Hippocampal formation (tissue), 2 donors: ENCODE measurements at places on chromosomes 1 and 21.

DNA sequence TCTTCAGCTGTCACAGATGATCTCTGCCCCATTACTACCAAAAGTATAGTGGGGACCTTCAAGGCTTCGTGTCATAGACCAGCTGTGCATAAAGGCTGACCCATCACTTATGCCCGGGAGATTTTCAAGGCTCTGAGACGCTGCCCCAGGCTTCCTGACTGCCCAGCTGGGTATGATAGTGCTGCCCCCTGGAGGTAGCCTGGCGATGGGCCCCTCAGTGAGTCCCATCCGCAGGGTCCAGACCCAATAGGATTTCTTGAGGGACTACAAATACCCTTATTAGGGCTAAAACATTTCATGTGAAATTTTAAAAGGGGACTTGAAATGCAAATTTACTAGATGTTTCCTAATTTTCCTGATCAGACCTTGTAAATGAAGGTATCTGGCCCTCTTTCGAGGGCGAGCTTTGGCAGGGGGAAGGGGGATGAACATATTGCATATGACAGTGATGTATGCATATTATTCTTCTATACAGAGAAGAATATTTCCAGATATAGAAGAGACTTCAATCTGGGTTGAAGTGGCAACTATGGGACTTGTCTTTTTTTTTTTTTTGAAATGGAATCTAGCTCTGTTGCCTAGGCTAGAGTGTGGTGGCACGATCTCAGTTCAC is 11.7 kb upstream of the FCMR start:
- no peak for DNase-seq

DNA sequence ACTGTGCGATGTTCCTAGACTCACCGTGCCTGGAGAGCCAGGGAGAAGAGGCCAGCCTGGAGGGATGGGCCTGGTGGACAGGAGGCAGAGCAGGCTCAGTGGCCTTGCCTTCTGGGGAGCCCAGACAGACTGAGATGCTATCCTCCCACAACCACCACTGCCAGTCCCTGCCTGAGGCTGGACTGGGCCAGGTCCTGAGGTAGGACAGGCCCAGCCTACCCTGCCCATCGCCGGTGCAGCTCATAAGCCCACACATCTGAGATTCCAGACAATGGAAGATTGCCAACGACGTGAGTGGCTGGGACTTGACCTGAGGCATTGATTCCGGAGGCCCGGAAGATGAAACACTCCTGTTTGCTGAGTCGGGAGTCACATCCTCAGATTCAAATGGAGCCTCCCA is 5.8 kb downstream of the CLEC20A start:
- no peak for DNase-seq

GRCh38 chr21:43864962-43865539 is at the start of gene AGPAT3:
Gene AGPAT3 (plus strand): TSS chr21:43865223. CDS start chr21:43959682, 94,459 bp downstream.
- DNase-seq: no peak

GRCh38 chr21:45041984-45042663 is 32.3 kb upstream of the ADARB1 start:
- no peak for DNase-seq

- no peak for DNase-seq
These were observed 126.6 kb upstream of the BEND5 start for GRCh38 chr1:48903291-48903690.

- DNase-seq: no peak
These were observed 601 bp downstream of the UBE2G2 start for GRCh38 chr21:44800971-44801467.

DNA sequence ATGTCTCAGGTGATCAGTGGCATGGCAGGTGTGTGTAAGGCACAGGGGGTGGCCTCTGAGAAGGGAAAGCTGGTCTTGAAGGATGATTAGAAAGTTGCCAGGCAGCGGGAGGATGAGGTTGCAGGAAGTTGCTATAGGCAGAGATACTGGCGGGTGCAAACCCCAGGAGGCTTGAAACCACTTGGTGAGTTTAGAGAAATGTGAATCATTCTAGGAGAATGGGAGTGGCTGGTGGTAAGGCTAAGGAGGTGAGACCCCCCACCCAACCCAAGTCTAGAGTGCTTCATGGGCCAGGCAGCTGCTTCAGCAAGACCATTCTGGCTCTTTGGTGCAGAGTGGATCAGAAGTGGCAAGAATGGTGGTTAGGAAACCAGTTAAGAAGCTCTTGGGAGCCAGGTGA is 9.0 kb downstream of the SH2D2A start:
- DNase-seq: no peak

DNA sequence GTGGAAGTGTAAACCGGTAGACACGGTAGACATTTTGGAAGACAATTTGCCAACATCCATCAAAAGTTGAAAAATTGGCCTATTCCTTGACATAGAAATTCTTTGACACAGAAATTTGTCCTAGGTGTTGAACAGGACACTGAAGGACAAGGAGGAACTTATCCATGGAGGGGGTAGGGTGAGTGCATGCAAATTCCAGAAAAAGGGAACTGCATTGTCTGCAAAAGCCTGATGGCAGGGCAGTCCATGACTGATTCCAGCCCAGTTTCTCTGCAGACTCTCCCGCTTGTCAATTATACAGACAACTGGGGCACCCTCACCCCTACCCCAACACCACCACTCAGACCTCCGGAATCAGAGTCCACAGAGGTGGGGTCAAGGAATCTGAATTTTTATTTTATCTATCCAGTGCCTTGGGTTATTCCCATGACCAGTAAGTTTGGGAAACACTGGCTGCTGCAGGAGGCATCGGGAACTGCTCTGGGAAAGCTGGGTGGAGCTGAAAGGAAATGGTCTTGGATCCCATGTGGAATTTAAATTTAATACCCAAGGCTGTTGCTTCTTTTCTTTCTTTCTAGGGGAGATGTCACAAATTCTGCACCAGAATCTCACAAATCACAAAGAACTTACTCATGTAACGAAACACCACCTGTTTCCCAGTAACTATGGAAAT is 103.3 kb upstream of the SLC45A1 start:
- DNase-seq: no peak

DNA sequence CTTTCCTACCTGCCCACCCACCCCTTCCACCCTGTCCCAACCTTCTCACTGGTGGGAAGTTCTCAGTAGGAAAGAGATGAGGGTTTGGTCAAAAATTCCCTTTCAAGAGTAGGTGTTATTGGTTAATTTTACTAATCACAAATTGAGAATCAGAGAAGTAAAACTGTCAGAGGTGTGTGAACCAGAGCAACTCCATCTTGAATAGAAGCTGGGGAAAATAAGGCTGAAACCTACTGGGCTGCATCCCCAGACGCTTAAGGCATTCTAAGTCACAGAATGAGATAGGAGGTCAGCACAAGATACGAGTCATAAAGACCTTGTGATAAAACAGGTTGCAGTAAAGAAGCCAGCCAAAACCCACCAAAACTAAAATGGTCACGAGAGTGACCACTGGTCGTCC is 11.5 kb downstream of the PLA2G2D start:
- no peak for DNase-seq

GRCh38 chr1:18118078-18118477 is 10.5 kb downstream of the IGSF21 start:
- no peak for DNase-seq

DNA sequence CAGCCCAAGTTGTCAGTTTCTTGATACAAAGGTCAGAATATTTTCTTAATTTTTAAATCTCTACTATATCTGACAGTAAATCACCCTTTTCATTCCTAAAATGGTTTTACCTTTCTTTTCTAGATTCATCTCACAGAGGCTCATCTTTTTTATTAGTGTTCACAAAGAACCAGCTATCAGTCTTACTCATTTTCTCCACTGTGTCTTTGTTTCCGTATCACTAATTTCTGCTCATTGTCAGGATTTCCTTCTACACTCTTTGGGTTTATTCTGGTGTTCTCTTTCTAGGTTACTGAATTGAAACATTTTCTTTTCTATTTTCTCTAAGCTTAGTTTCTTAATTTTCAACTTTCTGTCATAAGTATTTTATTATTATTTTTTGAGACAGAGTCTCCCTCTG is 8.7 kb downstream of the AGPAT3 start:
- DNase-seq: no peak

GRCh38 chr21:34916446-34916845 is 132.7 kb downstream of the RUNX1 start:
- DNase-seq: no peak

GRCh38 chr1:145805057-145805456 is 18.8 kb downstream of the RNF115 start:
- no peak for DNase-seq

- no peak for DNase-seq
These were observed 2.2 kb upstream of the EIF2B3 start for GRCh38 chr1:44988531-44989156.

DNA sequence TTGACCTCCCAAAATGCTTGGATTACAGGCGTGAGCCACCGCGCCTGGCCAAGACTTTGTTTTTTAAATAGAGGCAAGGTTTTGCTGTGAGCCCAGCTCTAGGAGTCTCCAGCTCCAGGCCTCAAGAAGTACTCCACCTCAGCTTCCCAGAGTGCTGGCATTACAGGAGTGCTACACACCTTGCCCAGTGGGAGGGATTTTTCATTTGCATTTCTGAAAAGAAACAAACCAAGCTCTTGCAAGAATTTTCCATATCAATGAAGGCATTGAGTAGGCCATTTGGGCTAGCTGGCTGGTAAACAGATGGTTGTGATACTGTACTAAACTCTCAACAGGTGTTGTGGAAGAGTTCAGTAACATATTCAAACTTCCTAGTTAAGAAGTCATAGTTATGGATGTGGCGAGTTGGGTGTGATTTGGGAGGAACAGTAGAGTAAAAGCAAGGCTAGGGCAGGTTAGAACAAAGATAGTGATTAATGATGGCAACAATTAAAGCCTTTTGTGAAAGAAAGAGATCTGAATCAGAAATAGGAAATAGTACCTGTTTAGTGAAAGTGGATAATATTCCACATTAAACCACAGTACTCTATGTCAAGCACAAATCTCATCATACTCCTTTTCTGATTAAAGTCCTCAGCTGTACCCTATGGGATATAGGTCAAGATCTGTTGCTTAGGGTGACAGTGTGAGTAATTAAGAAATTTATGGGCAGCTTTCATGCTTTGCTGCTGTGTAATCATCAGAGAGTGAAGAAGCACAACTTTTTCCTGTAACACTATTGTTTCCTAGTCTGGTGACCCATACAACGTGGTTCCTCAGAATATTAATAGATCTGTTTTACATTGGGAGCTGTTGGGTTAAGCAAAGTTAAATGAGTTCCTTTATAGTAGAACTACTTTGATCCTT is 10.7 kb downstream of the AKIRIN1 start:
- no peak for DNase-seq

DNA sequence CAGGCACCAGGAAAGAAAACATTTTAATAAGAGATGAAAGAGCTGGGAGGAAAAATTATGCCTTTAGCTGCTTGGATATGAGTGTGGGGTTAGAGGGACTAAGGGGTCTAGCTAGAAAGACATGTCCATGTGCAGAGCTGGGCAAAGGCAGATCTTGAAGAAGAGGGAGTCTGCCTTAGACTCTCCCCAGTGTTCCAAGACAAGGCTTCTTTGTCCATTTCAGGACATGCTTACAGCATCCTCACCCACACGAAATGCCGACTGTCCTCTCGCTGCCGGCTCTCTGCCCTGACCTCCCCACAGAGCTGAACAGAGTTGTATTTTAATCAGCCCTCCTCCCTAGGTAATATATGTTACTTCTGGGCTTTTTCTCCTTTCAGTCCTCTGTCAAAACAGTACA is 100.7 kb upstream of the ATP1B1 start:
- peak; percentile 11 for DNase-seq

GRCh38 chr21:46181953-46182547 is 2.2 kb downstream of the SPATC1L start:
- DNase-seq: no peak

- DNase-seq: no peak
These were observed 8.1 kb downstream of the ADAMTS5 start for GRCh38 chr21:26958788-26959187.

DNA sequence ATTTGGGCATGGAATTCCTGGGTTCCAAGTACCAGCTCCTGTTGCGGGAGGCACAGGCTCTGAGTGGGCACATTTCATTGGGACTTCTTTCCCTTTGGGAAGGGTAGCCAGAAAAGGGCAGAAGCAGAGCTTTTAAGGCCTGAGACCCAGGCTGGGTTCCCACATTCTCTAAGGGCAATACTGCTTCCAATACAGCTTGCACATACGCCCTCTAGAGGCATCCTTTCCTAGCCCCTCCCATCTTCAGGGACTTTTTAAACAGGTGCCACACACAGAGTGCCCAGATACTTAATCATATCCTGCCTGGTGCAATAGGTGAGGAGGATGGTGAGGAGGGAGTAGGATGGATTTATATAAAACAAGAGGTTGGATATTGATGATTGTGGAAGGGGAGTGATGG is 5.7 kb downstream of the GPR88 start:
- DNase-seq: no peak

- no peak for DNase-seq
These were observed 27.9 kb downstream of the MORC3 start for GRCh38 chr21:36347962-36348328.

DNA sequence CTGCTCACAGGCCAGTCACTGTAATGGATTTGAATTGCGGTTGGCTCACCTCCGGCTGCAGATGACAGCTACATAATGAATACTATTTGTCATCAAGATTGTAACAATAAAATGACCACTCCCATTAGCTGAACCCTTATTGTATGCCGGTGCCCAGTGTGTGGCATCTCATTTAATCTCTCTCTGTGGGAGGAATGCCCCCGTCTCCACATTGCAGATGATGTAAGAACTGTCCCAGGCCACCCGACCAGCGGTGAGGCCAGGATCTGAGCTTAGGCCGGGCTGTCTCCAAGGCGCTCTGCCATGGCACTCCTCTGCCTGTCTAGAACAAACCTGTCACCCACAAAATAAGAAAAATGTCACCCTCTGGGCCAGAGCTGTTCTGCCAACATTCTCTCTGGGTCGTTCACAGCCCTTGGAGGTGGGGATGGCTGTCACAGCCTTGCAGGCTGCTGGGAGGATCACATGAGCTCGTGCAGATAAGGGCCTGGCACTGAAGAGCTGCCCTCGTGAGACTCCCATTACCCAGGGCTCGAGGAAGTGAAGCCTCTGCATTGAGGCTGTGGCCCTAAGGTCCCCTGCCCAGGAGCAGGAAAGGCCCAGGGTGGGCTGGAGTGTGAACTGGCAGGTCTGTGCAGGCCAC is 52.7 kb downstream of the ECE1 start:
- no peak for DNase-seq

GRCh38 chr1:53663529-53664300 is 75.2 kb downstream of the GLIS1 start:
- no peak for DNase-seq

- no peak for DNase-seq
These were observed 2.9 kb downstream of the RUNX1 start for GRCh38 chr21:35046263-35046624.

GRCh38 chr1:75616436-75617433 is 5.8 kb upstream of the SLC44A5 start:
- no peak for DNase-seq

DNA sequence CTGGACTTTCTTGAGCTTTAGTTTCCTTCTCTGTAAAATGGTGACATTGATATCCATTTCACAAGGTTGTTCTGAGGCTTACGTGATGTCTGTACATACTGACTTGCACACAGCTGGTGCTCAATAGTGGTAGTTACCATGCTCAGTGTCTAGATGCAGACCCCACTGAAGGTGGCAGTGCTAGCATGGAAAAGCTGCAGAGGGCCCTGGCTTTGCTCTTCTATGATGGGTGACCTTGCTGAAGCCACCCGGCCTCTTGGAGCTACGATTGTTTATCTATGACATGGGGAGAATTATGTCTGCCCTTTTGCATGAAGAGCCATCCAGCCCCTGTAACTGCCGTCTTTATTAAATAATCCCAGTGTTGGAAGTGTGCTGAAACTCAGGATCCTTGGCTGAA is 131.8 kb downstream of the PLXNA2 start:
- no peak for DNase-seq
